ENCODE measurements at places on chromosomes 4 and X.

GRCh38 chr4:145580906-145581305 lies 38.3 kb upstream of the MMAA start:
- peak; percentile 4 for DNase-seq

GRCh38 chr4:57136281-57136680 lies 26.1 kb upstream of the IGFBP7 start:
- no peak for DNase-seq

- DNase-seq: no peak
Measured at GRCh38 chrX:124818033-124818432, 471.7 kb downstream of the SH2D1A start.

DNA sequence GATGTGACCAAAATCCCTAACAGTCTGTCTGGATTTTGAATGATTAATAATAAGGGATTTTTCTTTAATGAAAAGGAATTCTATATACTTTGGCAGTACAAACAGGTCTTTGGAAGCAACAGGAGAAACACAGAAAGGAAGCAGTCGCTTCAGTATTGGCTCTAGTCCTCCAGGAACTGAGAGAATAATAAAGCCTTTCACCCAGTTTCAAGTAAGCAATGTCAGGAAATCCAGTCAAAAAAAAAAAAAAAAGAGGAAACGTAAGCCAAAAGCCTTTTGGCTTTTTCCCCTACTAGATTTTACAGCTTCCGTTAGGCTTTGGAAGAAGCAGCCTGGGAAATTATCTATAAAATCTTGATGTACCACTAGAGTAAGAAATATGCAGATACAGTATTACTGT lies 61.7 kb upstream of the HDAC8 start:
- DNase-seq: peak; percentile 17

DNA sequence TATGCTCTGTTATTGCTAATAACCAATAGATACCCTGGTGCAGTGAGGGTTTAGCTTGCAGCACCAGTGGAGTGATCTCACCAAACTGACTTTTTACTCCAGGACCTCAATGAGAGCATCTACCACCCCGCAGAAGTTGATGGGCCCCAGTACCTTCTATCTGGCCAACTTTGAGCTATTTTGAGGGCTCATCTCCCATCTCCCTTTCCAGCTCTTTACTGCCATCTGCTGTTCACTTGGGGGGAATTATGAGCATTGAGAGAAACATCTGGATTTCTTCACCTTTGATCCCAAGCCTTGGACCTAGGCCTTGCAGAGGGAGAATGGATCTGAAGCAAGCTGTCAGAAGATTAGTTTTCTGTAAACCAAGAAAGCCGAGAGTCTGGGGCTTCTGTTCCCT lies 143.6 kb downstream of the TMEM164 start:
- DNase-seq: peak; percentile 55

DNA sequence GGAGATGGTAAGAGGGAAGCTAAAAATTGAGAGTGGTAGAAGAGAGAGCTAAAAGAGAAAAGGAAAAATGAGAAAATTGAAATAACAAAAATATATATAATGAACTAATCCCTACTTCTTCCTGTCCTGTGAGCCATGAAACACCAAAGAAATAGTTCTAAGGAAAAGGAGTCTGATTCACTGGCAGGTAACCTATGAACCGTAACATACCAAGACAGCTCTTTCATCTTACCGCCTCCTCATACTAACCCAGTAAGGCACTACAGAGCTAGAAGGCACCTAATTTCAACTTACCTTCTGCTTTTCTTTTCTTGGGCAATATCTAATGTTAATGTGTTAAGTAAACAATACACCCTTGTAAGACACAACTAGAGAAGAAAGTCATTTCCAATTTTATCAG lies 297.7 kb upstream of the DIAPH2 start:
- DNase-seq: no peak

DNA sequence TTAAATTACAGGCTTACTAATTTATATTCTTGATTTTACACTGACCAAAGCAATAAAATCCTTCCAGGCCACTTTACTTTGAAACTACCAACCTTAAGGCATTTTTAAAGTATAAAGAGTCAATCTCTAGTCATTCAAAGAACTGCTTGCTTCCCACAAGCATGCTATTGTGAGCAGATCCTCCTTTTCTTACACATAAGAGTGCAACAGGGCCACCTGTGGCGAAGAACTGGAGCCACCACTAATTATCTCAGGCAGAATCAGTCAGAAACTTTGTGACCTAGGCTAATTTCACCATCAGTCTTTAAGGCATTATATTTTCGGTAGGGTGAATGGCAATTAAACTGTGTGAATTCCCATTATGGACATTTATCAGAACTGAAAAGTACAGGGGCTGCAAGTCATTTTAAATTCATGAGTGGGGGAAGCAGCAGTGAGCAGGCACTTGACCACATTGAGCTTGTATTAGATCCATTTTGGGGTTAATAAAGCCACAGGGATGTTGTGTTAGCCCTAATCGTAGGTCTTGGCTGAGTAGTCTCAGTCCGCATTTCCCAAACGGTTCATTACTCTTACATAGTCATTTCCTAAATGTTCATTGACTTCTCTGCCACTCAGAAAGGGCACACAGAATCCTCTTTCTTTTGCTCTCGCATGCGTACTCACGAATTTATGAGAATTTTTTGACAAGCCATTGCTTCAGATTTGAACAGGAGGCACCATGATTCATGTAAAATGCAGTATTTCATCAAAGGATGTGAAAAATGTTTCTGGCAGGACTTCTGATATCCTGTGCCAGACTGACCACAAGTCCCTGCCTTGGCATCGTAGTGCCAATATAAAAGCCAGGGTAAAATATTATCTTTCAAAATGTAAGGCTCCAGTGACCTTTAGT lies 39.8 kb downstream of the NPY2R start:
- DNase-seq: no peak

GRCh38 chr4:173293663-173294062 lies 40.5 kb downstream of the HMGB2 start:
- DNase-seq: no peak

DNA sequence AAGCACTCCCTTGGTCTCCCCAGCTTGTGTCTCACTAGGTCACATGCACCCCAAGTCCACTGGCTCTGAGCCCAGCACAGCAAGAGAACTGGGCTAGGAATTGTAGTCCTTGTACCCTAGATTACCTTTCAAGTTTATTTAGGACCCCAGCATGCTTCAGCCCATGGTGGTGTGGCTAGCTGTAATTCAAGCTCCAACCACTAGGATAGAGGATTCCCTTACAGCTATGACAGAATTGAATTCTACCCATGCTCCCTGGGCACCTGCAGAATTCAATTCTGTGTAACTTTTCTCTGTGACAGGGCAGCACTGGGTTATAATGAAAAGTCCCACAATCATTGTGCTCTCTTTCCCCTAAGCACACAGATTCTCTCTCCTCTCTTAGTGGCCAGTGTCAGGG lies 253.8 kb upstream of the DMD start:
- no peak for DNase-seq

DNA sequence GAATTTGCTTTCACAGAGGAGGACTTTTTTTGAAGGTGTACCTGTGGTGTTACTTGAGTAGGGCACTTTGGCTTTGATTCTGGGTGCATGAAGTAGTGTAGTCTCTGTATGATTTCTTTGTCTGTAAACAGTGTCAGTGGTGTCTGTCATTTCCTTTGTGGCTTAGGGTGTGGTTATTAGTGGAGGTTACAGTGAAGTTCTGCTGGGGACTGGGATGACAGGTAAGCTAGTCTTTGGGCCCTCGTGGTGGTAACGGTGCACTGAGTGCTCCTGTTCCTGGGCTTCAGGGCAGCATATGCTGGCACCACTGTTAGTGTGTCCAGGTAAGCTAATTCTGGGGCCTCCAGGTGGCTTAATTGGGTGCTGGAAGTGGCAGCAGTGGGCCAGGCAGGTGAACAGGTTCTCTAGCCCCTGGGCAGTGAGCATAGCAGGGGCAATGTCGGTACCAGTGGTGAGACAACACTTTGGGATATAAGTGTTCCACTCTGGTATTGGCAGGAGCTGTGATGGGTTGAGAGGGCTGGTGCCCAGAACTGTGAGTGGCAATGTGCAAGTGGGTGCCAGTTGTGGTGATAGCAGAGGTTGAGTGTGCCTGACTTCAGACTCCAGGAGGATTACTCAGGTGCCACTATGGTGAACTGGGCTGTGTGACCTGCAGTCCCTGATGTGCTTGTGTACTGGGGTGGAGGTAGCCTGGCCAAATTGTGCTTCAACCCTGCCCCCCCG lies 26.0 kb upstream of the VSIG1 start:
- DNase-seq: no peak

DNA sequence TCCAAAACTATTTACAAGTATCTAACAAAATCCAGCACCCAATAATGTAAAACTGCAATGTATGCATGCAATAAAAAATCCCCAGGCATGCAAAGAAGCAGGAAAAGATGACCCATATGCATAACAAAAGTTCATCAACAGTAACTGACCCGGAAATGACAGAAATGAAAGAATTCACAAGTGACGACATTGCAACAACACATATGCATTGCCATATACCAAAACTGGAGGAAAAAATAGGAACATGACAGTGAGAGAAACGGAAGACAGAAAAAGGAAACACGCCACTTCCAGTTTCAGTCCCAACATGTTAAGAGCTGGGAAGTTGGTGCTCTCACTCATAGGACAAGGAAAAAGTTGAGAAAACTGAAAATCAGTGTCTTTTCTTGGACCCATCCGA lies 154.6 kb downstream of the EVC2 start:
- peak; percentile 16 for DNase-seq

- DNase-seq: no peak
Measured at GRCh38 chr4:48692897-48693296, 87.2 kb downstream of the FRYL start.

DNA sequence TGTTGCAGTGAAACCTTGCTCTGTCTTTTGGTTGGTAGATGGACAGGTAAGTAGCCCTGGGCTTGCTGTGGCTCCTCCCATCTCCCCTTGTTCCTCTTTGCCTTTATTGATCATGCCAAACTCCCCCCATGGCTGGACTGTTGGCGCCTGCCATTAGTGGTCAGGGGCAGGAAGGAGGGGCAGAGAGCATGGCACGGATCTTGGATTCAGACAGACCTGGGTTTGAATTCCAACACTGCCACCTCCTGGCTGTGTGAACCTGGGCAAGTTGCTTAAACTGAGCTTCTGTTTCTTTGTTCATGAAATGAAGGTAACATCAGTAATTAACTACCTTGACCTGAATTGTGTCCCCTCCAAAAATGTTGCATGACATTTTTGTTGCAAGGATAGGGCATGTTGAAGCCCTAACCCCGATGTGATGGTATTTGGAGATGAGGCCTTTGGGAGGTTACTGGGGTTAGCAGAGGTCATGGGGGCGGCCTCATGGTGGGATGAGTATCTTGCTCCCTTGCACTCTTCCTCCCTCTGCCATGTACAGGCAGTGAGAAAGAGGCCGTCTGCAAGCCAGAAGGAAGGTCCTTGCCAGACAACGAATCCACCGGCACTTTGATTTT lies 6.0 kb downstream of the SLC2A9 start:
- no peak for DNase-seq

- no peak for DNase-seq
Measured at GRCh38 chr4:66791686-66792085, 753.6 kb downstream of the CENPC start.

GRCh38 chr4:90603540-90603939 lies 476.3 kb downstream of the CCSER1 start:
- DNase-seq: no peak

GRCh38 chr4:68906780-68907137 lies 44.8 kb downstream of the UGT2A3 start:
- DNase-seq: no peak

GRCh38 chr4:79917246-79917645 lies 155.8 kb downstream of the ANTXR2 start:
- peak; percentile 37 for DNase-seq

GRCh38 chr4:140642674-140643437 lies 74.1 kb upstream of the UCP1 start:
- DNase-seq: no peak

DNA sequence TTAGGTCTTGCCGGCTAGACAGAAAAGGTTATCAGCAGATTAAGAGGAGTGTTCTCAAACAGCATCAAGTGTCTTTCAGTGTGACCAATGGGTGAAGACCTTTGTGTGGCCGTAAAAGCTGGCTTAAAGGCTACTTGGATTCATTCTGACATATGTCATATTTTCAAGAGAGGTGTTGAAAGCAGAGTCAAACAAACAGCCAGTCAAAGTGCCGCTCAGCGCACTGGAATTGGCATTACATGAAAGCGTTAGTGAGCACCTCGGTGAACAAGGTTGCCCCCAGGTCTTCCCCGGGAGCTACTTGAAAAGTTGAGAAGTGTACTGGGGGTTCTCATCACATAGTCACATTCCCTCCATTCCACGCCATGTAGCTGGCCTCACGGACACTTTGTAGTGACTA lies 148.9 kb downstream of the SOX3 start:
- no peak for DNase-seq

- no peak for DNase-seq
Measured at GRCh38 chrX:41971346-41971745, 48.0 kb upstream of the CASK start.

- no peak for DNase-seq
Measured at GRCh38 chrX:15158350-15158735, 111.5 kb downstream of the ASB9 start.

- no peak for DNase-seq
Measured at GRCh38 chrX:118968031-118968430, 6.4 kb upstream of the LONRF3 start.

DNA sequence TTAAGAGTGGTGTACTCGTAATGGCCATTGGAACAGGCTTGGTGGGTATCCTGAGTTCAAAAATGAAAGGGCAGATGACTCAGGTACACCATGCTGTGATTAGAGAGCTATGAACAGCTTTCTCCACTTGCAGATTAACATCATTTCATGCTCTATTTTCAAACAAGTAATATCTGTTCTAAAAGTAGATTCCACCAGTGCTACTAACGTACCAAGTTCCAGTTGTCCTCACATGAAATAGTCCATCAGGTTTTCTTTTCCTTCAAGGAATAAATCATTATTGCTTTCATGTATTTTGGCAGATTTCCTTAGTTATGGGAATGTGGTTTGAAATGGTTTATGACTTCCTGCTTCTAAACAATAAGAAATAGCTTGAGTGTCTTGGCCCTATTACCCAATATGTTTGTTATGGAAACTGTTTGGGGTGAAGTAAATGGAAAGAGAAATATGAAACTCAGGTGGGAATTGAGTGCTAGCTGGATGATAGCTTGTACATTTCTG lies 49.9 kb downstream of the PCDH7 start:
- DNase-seq: no peak

DNA sequence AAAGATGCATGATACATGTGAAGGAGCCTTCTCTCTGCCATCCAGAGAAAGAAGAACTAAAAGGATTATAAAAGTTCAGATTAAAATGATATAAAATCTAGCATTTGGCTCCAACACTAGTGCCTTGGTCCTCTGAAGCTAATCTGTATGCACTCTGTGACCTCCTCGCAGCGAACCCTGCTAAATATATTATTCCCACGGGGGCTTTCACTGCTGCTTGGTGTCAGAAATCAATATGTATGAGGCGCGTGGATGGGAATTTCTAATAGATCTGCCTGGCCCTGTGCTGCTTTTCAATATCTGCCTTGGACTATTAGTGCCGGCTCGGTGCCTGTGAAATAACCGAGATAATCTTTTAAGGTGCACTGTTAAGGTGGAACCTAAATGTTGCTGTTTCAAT lies 69.7 kb downstream of the CXXC4 start:
- no peak for DNase-seq

All from inflammatory macrophage (primary cell).